DMS 273 treated with DMSO at 0.1 percent for 48 hours (cell line): ENCODE measurements at places on chromosomes 7 and 10.
A peak's percentile ranks its signal among the peaks of the same experiment; 100 is the strongest.

DNA sequence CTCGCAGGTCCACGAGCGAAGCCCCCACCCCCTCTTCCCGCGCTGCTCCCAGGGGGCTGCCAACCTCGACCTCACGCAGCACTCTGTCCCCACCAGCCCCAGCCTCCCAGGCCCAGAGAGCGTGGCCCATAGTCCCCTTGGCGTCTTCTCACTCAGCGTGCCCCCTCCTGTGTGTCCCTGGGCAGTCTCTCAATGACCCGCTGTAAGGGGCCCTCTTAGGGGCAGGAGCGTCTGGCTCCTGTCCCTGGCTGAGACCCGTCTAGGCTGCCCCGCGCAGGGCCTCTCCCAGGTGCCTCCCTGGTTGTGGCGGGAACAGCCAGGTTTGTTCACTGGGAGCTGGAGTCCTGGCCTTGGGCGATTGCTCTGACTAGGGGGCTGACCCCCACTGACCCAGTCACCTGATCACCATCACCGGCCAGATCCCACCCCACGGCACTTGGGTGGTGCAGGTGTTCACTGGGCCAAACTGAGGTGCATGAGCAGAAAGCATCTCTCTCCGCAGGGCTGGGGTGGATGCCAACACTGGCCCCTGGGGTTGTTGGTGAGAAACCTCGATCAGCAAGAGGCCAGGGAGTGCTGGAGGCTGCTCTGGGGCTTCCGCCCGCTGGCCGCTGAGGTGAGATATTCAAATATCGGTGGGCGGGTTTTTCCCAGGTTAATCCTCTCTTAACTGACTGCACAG lies 12.6 kb upstream of the WDFY4 start:
- DNase-seq = no peak

DNA sequence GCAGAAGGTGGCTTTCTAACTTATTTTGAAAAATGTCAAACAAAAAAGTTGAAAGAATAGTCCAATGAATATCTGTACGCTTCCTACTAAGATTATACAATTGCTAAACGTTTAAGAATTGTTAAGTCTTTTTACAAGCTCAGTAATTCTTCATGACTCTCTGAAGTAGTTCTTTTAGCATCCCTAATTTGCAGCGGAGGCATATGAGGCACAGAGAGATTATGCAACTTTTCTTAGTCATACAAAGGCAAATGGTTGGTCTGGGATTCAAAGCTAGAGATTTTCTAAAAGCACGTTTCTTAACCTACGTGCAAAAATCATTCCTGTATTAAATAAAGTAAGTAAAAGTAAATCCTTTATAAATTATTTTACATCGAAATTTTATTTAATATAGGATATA lies 254.2 kb downstream of the MAGI2 start:
- no peak for DNase-seq

DNA sequence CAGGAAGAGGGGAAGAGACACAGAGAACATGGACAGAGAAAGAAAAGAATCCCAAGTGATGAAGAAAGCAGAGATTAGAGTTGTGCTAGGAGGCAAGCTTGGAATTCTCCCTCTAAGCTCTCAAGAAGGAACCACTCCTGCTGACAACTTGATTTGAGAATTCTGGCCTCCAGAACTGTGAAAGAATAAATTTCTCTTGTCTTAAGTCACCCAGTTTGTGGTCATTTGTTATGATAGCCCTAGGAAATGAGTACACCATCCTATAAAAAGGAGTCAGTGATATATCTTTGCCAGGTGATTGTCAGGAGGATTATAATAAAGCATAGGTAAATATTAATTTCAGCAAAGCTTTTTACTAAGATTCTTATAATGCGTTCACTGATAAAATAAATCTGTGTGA lies 82.7 kb upstream of the TFEC start:
- no peak for DNase-seq

GRCh38 chr10:110456523-110457091 lies 41.1 kb upstream of the DUSP5 start:
- no peak for DNase-seq

DNA sequence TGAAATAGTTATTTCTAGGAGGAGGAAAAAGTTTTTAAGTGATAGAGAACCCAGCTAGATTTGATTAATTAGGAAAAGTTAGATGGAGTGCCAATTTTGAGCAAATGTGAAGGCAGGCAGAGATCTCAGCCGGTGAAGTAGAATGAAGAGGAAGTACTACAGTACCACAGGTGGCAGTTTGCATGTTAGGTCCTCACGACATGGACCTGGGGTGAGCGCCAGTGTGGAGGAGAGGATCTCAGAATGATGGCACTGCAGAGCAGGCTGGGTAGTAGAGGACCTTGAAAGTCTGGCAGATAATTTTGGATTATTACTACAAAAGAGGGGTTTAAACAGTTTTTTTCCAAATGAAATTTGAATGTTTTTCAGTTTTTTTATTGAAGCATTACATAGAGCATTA lies 81.1 kb downstream of the GNAI1 start:
- DNase-seq = no peak

GRCh38 chr7:18541181-18541870 lies 45.8 kb downstream of the HDAC9 start:
- no peak for DNase-seq

- DNase-seq = no peak
Measured at GRCh38 chr10:8402576-8402975, 348.1 kb downstream of the GATA3 start.

DNA sequence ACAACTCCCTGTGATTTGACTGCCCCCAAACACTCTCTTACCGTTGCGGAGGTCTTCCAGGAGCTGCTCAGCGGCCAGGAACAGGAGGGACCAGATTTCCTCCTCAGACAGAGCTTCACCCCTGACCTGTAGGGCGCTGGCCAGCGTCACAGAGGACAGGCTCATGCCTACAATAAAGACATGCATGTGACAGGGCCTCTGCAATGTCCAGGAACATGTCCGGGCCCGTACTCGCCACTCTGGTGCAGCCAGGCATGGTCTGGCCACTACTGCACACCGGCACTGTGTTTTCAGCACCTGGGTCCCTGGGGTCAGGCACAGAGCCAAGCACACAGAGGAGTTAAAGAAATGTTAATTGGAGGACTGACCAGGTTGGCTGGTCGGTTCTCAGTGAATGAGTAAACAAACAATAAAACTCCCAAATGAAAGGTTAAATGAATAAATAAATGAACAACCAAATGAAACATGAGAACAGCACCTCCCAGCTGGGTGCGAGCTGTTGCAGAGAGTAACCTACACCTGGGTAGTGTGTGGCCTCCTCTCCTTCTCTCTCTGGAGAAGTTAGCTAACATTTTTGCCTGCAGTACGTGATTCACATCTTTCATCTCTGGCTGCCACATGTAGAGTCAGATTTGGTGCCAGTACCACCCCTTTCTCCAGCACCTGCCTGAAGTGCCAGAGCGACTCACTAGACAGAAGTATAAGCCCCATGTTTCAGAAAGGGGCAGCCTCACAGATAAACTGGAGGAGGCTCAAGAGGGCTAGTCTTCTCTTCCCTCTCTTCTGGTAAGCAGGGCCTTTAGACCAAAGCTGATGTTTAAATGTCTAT lies 22.8 kb downstream of the FRMPD2 start:
- no peak for DNase-seq

GRCh38 chr7:130995252-130996081 lies 261.5 kb upstream of the KLF14 start:
- DNase-seq = no peak

GRCh38 chr10:71643904-71644303 lies 75.7 kb downstream of the C10orf105 start:
- DNase-seq = no peak

- no peak for DNase-seq
Measured at GRCh38 chr7:150515248-150516147, 826 bp downstream of the GIMAP7 start.

DNA sequence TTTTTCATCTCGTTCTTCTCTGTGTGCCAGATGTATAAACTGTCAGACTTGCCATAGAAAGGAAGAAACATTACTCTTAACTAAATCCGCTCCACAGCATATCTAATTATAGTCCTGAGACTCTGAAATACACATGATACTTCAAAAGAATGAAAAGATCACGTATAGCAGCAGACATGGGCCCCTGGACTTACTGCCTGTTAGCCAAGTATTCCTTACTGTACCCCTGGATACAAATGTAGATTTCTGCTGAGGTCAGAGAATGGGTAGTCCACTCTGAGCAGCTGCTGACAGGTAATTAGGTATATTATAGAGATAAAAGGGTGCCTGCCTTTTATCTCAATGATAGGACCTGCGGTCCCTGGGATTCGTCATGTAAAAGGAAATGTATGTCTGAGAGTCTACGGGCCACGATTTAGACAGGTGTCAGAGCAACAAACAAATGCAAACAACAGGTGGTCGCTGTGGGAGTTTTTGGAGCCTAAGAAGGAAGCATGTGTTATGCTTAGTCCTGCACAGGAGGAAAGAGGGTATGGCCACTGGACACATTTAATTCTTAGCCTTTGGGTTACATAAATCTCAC lies 69.4 kb downstream of the VOPP1 start:
- no peak for DNase-seq

DNA sequence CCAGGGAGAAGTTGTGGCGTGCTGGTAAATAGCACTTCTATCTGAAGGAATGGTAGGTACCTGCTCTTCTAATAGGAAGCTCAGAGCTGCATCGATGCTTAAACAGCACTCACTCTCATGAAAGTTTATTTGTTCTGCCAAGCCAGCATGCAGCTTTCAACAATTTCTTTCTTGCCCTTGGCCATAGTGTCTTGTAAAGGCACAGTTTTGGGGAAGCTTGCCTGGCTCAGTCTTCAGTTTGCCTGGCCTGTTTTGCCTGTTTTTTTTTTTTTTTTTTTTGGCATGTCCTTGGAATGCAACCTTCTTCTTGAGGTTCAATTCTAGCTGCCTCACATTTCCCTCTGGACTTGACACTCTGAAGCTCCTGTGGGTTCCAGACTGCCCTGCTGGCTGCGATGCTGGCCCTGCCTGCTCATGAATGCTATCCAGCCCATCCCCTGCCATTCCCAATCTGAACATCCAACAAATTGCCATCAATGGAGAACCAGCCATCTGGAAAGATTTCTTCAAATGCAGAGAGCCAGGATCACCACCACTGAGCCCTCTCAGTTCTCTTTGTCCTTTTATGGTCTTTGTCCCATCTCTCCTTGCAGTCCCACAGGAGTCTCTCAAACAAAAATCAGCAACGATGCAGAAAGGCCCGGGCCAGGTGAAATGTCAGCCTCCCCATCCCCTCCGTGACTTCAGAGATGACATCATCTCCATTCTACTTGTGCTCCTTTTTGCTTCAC lies 133.9 kb downstream of the ANLN start:
- DNase-seq = no peak

GRCh38 chr7:29194206-29194593 lies 375 bp upstream of the CHN2 start:
- peak; percentile 52 for DNase-seq

DNA sequence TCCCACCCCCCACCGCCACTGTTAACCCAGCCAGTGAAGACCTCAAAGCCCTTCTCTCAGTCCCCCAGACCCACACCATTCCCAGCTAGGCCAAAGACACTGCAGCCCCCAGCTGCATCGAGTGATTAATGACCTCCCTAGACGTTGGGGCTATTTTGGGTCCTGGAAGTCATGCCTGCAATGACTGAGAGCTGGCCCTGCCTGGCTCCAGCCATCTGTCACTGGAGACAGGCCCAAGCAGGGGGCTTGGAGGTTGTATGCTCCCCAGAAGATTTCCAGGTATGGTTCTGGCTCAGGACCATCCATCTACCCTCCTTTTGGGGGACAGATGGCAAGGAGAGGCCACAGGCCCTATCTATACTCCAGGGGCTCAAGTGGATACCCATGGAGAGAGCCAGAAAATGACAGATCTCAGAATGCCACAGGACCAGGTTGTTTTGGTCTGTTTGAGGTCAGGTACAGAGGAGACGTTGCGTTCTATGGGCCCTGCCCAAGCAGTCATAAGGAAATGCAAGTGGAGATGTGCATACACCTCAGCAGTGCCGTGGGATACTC lies 5.1 kb downstream of the KCNIP2 start:
- no peak for DNase-seq

GRCh38 chr10:110357252-110357780 lies 52.6 kb upstream of the SMNDC1 start:
- no peak for DNase-seq

GRCh38 chr10:89926736-89927135 lies 225.3 kb downstream of the KIF20B start:
- no peak for DNase-seq

GRCh38 chr7:43204081-43204480 lies 91.6 kb downstream of the HECW1 start:
- DNase-seq = no peak

DNA sequence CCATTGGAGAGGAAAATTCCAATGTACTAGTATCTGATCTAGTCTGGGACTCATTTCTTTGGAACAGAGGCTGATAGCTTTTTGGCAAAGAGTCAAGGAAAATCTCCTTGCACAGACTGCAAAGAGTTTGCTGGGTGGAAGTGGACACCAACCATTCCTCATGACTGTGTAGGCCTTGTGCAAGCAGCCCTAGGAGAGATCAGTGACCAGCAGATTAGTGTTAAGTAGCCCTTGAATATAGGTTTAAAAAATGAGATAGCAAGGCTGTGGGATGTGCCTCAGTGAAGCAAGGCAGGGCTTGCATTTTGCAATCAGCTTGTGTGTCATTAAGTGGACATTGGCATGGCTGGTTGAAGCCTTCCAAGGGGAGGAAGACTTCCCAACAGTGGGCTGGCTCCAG lies 341.6 kb downstream of the PLXNA4 start:
- DNase-seq = no peak

DNA sequence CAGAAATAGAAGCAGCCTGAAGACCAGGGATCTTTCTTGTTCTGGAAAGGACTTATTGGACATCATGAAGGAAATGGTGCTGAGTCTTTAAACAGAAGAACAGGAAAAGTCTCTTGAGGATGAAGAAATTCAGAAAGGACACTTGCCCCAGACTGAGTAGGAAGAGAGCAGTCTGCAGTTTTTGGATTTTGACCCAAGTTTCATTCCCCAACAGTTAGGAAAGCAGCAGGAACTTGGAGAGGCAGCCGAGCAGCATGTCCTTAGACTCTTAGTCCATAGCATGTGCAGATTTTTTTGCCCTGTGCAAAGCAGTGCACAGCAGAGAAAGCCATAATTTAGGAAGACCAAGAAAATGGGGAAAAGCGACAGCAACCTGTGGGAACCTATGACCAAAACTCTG lies 927.2 kb upstream of the AUTS2 start:
- DNase-seq = no peak
